Heart left ventricle (tissue), 16 donors: ENCODE measurements at places on chromosomes 12 and 14. TPM values are rescaled to one million over a fixed set of nuclear protein-coding genes. Genes with fewer than 3 reads are reported as not detected.

RND1 gene
- total RNA-seq = 0.40 TPM

POTEM gene
- total RNA-seq = not detected

PMEL gene
- total RNA-seq = 1.2 TPM

MYO1H gene
- total RNA-seq = 0.20 TPM

SLC16A7 gene
- total RNA-seq = 101 TPM

CFAP251 gene
- 0.70 TPM for total RNA-seq

PPFIA2 gene
- total RNA-seq = 0.46 TPM
